ENCODE measurements at places on chromosomes 3 and 15.

- DNase-seq = no peak
These were observed 2.7 kb downstream of the PCBP4 start for GRCh38 chr3:51964521-51964920.

- DNase-seq = no peak
These were observed 10.1 kb downstream of the ARL14 start for GRCh38 chr3:160686955-160687535.

DNA sequence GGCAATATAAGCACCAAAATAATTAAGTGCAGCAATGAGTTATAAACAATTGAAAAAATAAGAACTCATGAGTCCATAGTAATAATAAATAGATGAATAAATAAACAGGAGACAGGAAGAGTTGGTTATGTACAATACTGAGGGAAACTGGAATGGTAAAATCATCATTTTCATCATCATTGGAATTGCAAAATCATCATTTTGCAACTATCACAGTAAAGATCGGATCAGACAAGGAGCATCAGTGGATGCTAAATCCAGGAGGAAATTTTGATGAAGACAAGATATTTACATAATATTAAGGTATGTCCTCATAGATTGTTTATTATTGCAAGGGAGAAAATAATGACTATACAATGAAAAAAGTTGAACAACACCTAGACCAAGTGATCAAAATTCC lies 38.8 kb upstream of the ACAN start:
- DNase-seq = no peak

DNA sequence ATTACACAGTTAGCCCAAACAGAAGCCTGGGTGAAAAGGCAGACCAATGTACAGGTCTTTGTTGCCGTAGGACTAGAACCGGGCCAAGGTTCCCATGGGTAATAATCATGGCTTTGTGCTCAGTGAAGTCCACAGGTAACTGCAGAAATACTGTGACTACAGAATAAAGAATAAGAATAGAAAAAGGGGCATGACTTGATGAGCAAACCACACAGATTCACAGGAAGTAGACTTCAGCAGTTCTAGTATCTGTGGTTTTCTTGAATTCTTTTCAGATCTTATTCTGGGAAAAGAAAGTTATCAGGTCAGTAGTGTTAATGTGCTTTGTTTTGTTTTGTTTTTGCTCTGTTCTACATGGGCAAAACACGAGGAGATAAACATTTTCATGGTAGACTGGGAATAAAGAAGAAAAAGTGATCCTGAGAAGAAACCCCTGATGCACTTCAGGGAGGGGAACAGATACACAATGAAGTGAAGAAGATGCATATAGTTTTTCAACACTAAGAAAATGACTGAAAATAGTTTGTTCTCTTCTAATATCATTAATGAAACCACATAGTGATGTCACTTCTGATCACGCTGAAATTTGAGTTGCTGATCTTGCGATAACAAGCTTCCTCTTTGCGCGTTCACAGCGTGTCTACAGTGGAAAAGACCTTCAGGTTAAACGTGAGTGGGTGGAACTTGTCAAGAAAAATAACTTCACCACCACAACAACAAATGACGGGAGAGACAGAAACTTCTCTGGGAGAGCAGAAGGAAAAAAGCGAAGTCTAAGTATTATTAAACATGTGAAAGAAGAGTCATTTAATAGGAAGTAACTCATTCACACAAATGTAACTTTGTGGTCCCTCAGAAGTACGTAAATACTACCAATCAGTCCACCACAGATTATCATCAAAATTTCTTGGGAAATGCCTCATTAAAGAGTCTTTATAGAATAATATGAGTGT lies 315.8 kb upstream of the SATB1 start:
- peak; percentile 84 for DNase-seq

DNA sequence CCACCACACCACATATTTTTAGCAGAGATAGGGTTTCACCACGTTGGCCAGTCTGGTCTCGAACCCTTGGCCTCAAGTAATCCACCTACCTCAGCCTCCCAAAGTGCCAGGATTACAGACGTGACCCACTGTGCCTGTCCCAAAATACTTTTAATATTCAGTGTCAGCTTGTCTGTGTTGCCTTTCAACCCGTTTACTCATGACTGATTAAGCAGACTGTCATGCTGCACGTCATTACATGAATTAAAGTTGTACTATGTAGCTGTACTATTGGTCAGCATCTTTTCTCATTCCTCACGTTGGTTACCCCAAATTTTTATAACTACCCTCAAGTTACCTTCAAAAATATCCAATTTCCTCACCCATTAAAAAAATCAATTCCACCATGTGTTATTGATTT lies 48.7 kb upstream of the GADL1 start:
- DNase-seq = no peak

DNA sequence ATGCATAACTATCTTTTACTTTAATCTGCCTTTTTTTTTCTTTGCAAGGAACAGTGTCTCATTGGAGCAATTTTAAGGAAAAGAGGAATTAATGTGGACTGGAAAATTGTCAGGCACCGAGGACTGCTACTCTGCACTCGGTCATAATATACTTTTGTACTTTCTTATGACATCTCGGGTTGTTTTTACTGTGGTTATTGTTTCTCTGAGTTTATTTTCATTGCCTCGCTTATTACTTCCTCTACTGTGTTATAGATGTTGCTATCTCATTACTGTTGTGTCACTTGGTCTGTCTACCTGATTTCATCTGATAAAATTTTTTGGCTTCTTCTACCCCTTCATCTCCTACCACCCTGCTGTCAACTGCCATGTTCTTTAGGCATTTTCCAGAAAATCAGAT lies 213.5 kb upstream of the POU1F1 start:
- DNase-seq = no peak

DNA sequence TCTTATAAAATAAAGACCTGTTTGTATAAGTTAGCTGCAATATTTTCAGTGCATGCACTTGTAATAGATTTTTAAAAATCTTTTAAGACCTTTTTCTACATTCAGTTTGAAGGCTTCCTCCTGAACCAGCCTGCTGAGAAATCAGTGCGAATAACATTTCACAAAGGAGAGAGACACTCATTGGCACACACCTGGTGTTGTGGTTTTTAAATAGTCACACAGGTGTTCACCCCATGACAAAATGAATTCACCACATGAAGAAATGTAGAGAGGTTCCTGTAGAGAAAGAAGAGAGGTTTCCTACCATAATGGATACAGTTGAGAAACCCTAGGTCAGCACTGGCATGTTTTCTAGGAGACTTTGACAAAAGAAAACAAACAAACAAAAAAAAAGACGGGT lies 237.3 kb downstream of the CNTN6 start:
- DNase-seq = no peak

DNA sequence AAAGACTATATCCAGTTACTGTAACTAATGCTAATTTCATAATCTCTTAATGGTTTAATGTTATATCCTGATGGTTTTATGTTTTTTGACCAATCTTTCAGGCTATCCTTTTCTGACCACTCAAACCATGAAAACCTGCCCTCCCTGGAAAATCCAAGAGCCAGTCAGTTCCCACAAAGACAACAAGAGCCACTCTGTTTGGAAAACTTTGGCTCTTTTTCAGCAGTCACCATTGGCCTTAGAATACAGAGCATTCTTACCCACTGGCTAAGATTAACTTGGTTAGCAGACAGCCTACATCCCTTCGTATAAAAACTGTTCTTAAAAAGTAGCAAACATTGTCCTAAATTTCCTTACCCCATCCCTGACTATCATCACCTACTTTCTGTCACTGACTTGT lies 32.9 kb downstream of the ALCAM start:
- DNase-seq = no peak

- peak; percentile 78 for DNase-seq
These were observed 10.7 kb upstream of the ANXA2 start for GRCh38 chr15:60408463-60408981.

DNA sequence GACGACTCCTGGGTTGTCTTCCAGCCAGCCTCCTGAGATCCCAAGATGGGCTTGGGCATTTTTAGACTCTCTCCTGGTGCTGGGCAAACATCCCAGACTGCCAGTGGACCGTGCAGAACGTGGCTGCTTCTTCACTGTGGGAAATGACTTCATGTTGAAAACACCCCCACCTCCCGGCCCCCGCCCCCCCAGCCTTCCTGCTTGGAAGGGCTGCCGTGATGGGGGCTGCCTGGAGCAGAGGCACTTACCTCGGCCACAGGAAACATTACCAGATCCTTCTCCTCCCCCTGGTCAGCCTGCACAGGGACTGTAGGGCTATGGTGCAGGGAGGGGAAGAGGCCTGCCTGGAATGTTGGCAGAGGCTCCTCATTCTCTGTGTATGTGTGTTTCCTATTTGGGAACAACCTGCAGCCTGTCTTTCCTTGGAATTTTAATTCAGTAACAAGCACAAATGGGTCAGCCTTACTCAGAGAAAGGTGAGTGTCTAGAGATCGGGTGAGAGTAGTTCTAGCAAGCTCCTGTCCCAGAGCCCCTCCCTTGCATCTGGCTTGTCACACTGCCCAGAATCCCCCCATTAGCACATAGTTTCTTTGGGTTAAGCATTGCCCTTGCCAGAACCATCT lies 90.8 kb downstream of the ANP32A start:
- DNase-seq = no peak

DNA sequence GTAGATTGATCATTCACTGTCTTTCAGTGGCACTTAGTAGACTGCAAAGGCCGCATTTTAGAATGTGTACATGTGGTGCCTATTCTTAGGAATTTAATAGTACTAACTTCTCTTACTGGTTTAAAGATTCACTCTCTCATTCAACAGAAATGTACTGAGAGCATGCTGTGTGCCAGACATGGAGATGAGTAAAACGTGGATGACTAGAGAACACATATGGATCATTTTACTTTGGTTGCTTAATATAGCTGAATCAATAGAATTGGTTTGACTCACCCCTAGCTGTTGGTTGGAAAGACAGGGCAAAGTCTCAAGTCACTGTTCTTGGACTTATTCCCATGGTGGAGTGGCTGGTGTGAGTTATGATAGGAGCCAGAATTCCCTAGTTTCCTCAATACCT lies 109.1 kb upstream of the TNFAIP8L3 start:
- no peak for DNase-seq

DNA sequence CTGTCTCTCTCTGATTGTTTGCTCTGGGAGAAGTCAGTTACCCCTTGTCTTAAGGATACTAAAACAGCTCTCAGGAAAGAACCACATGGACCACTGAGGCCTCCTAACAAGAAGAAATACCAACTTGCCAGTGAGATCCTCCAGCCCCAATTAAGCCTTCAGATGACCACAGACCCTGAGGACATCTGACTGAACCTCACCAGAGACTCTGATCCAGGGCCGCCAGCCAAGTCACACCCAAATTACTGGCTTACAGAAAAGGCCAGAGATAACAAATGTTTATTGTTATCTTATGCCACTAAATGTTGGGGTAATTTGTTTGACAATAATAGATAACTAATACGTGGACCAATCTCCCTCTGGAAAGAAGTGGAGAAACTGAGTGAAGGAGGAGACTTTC lies 40.2 kb downstream of the SLC12A8 start:
- no peak for DNase-seq

DNA sequence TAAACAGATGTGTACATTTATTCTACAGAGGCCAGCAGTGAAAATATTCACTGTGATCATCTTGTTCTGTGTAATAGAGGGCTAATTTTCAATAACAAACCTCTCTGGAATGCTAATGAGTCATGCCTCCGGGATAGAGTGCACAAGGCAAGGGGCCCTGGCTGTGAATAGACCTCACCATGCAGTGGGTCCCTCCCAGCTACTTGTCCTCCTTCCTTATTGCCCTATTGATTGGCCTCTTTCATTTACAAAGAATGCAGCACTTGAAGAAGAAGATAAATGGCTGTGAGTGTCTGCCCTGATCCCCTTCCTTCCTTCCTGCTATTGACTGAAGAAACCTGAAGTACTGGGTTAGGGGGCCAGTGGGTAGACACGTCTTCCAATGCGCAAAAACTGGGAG lies 436.3 kb downstream of the WDR72 start:
- no peak for DNase-seq

DNA sequence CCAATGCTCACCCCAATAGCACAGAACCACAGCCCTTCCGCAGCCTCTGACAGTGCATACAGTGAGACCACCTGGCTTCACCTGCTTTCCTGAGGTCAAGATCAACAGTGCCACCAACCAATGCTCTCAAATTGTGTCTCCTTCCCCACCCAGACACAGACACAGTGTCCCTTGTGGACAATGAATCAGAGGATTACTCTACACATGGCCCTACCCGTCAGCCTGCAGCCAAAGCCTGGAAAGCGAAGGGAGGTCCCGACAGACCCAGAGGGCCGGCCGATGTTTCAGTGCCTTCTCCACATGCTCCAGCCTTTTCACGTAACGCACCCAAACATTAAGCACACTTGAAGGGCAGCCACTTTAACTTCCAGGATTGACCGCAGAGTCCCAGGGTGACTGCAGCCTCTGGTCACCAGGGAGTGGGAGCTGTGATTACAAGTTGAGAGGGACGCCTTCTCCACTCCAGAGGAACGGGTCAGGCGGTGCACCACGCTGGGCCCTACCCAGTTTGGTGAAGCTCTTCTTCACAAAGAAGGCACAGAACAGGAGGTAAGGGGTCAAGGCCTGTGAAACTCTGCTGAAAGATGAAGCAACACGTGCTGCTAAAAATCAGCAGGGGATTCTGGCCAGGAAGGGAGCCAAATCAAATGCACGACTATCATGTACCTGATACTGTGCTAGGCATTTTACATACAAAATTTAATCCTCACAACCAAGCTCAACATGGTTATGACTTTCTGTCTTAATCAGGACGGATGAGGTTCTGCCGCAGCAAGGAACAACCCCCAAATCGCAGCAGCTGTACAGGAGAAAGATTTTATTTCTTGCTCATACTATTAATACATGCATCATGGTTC lies 17.2 kb downstream of the KLHL25 start:
- DNase-seq = no peak

DNA sequence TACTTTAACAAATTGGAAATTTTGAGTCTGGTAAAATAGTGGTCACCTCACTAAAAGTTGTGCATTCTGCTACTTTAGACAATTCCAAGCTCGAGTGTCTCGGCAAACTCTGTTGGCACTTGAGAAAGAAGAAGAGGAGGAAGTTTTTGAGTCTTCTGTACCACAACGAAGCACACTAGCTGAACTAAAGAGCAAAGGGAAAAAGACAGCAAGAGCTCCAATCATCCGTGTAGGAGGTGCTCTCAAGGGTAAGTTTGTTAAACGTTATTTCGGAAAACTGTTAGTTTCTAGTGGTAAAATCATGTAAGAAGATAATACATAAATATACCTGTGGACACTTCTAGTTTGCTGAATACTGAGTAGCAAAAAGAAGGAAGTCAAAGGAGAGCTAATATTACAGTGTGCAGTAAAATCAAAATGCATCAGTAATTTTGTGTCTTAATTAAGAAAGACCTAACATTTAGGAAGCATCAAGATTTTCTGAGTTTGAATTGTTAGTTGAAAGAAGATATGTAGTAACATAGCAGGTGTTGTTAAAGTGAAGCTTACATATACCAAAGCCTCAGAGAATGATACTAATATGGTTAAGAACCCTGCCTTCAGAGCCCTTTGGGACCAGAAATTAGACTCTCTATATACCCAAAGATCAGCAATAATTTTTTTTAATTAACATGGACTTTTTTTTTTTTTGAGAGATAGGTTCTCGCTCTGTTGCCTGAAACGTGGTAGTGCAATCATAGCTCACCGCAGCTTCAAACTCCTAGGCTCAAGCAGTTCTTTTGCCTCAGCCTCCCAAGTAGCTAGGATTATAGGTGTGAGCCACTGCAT lies 23.0 kb downstream of the BUB1B start:
- DNase-seq = no peak
